Fibroblast of lung (primary cell): ENCODE measurements at places on chromosomes 7 and 10. TPM values are rescaled to one million over a fixed set of nuclear protein-coding genes. Genes with fewer than 3 reads are reported as not detected.

Gene PPP1R3A
- not detected in 2 replicates for total RNA-seq

Gene GPAM
- 17.0 and 19.3 TPM in 2 replicates for total RNA-seq

DNA sequence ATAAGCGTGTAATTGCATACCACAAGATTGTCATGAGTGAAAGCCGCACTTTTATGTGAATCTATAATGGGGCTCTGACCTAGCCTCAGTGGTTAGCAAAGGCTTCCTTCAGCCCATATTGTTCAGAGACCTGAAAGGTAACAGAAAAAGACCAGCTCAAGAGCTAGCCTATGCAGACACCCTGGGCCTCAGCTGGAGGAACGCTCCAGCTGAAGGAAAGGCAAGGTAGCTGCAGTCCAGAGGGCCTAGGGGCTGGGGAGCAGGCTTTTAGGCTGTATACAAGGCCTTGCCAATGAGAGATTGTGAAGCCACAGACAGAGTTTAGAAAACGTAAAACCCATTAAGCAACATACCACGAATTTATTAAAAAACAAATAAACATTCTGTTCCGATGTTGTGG, 246.6 kb upstream of the GHITM start:
- no peak for DNase-seq

DNA sequence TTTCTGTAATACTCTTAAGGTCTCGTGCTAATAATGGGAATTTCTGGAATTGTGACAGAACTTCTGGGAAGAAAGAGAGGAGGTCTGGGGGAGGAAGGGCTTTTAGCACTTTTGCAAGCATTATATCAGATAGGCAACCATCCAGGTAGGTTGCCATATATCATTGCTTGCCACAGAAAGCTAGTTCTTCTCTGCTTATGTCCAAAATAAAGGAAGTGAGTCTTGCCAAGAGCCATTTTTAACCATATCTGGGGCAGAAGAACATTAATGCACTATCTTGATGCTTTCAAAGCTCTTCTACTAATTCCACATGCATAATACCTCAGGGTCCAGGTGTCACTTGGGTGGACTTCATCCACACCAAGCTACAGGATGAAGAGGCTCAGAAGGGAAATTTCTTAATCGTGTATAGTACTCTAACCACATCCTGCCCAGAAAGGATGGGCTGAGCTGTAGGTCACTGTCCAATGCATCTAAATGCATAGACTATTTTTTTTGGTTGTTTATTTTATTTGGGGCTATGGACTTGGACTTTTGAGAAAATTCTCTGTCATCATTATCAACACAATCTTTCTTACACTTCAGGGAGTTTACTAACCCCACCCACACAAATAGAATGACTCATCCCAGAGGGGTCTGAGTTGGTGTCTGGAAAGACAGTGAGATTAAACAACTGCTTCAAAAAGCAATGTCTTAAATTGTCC, 68.9 kb upstream of the ADO start:
- DNase-seq = peak; percentile 79

- peak; percentile 51 for DNase-seq
Observed at GRCh38 chr10:32150532-32151101, 94.4 kb upstream of the KIF5B start.

GRCh38 chr7:8491106-8491505, 57.7 kb downstream of the NXPH1 start:
- DNase-seq = no peak

- DNase-seq = no peak
Observed at GRCh38 chr7:148222721-148223120, 367.8 kb upstream of the C7orf33 start.

DNA sequence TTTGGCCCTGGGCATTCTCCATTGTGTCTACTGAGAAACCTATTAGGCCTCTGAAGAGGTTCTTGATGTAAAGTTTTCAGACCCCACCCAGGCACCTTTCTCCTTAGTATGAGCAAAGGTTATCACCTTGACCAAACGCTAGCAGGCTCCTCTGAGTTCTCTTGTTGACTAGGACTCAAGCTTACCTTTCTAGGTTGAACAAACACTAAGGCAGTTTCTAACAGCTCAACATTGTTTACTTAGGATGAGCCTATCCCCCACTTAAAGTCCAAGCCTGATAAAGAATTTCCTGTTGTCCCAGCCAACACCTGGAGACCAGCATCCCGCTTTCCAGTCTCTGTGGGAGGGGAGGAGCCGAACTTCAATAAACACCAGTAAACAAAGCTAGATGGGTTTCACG, 26.3 kb upstream of the ITGB8 start:
- no peak for DNase-seq

DNA sequence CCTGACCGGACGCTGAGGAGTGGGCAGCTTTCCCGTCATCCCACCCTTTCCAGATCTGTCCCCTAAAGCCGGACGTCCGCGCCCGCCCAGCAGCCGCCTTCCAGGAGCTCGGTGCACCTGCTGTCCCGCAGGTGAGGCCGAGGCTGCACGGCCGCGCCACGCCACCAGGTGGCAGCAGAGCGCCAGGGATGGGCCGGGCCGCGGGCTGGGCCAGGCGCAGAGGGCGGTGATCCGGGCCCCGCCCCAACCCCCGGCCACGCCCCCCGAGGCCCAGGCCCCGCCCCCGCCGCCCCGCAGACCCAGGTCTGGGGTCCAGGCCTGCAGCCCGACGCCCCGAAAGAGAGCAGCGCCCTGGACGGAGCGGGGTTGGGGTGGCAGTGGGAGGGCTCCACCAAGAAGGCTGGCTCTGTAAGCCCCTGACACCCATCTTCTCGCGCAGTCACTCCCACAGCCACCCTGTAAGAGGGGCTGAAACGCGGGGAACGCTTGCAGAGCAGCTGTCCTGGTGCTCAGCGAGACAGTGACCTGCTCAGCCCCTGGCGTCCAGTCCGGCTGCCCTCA, 32.2 kb downstream of the FOXL3 start:
- peak; percentile 10 for DNase-seq

Gene CCDC172
- total RNA-seq = not detected in 2 replicates

Gene ARPC1B
- 241 and 394 TPM in 2 replicates for total RNA-seq

Gene INHBA
- total RNA-seq = 4.1 and 15.0 TPM in 2 replicates

DNA sequence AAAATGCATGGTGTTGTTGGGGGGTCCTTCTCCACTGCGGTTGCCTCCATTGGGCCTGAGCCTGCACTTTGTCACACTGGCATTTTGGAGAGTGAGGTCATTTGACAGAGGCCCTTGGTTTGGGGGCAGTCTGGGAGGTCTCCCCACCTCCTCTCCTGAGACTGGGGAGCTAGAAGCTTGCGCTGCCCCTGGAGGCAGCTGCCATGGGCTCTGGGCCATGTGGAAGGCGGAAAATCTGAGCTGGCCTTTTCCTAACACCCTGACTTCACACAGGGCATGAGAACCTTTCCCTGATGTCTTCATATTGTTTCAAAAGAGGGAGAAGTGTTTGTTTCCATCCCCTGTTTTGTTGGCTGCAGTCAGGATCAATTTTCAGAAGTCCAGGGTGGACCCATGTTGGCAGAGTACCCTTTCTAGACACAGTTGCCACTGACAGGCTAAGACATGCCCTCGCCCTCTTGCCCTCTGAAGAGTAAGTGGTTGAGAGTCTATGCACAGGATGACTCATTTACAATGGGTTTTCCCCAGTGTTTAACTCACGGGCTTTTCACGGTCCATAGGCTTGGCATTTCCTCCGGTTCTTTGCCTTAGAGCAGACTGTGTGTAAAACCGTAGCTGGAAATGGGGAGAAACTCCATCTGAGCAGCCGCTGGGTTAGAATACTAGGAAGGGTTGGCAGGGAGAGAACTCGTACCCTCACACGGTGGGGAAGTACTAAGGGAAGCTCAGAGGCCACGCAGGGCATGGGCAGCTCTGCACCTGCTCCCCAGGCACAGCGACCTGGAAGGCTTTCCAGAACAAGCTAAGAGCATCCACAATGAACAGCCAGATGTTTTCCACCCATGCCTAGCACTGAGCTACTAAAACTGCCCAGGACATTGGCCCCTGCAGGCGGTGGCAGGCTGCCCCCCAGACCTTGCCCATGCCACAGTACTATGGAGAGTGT, 655.0 kb downstream of the SDK1 start:
- peak; percentile 69 for DNase-seq

GRCh38 chr10:132558516-132559413, 21.2 kb downstream of the INPP5A start:
- no peak for DNase-seq

Gene PRSS2
- total RNA-seq = not detected in 2 replicates

DNA sequence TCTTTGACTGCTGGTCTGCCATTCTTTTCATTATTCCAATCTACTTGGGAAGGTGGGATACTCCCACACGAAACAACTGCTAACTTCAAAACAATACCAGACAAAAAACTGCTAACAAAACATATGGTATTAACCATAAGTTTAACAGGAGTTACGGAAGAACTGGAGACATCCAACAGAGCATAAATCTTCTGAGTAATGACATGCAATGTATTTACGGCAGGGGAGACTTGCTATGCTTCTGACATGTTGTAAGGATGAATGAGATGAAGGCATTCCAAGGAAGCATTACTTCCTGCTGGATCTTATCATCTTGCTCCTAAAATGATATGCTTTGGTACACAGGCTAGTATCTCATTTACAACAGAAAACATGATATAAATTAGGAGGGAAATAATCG, 85.8 kb downstream of the ZNF92 start:
- peak; percentile 19 for DNase-seq

Gene PON3
- under 0.01 TPM in 2 replicates for total RNA-seq

Gene KAZALD1
- total RNA-seq = 14.4 and 19.8 TPM in 2 replicates

DNA sequence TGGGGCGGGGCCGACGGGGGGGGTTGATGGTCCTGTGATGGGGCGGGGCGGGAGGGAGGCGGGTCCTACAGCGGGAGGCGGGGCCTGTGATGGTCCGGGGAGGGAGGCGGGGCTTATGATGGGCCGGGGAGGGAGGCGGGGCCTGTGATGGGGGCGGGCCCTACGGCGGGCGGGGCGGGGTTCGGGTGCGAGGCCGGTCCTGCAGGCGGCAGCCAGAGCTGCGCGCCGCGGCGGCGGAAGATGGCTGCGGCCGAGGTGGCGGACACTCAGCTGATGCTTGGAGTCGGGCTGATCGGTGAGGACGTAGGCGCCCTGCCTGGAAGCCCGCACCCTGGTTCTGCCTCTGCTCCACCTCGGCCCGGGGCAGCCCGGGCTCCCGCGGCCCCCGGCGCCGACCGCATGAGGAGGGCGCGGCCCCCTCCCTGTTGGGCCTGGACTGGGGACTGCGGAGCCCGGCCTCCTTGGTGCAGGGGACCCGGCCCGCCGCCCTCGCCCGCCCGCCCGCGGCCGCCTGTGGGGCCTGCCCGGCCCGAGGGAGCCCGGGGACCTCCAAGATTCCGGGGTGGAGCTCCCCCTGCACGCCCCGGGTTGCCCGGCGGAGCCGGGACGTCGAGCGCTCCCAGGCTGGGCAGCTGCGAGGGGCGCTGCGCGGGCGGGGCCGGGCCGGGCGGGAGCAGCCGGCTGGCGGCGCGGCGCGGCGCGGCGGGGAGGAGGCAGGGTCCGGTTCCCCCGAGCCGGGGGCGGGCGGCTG, at the start of gene DENND10:
Gene DENND10, plus strand, starts transcription at position 211 of the 751 bp plus-strand sequence. Its CDS starts 30 bp downstream, at position 241.
- DNase-seq = peak; percentile 70

DNA sequence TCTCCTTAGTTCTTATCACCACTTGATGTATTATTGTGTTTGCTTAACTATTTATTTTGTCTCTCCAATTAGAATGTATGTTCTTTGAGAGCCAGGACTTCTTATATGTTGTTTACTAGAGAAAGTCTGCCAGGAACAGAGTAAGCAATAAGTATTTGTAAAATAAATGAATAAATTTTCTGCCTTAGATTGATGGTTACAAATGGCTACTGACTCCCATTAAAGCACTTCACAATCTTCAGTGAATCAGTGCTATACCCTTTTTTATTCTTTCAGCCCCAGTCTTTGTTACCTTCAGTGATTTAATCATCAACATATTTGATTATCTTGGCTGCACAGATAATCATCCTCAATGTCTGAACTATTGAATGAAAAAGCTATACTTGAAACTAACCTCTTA, 197.1 kb upstream of the TMEM196 start:
- DNase-seq = no peak

DNA sequence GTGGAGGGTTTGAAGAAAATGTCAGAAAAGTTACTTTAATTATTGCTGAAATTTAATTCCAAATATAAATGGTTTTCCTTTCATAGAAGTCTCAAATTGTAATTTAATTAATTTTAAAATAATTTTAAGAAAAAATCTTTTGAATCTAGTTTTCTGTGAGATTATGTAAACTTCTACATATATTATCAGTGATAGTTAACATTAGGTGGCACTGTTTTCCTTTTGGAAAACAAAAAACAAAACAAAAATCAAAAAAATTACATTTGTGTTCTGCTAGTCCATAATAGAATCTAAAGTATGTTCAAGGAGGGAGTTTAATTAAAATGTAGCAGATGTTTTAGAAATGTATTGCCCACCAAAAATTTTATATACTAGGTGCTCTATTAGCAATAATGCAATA, 1456.7 kb downstream of the REEP3 start:
- DNase-seq = peak; percentile 1

- no peak for DNase-seq
Observed at GRCh38 chr7:86152926-86153325, 490.8 kb upstream of the GRM3 start.

DNA sequence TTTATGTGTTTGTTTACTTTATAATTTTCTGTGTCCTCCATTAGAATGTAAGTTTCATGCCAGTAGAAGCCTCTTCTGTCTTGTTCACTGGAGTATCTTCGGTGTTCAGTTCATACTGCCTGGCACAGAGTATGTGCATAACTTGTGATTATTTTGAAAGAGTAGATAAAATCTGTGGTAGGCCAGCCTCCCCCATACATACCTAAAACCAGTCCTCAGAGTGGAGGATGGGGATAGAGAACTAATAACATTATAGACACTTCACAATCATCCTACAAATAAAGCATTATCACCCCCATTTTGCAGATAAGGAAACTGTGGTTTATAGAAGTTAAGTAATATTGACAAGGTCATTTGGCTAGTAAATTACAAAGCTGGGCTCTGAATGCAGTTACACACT, 28.0 kb downstream of the VIM start:
- DNase-seq = no peak

- no peak for DNase-seq
Observed at GRCh38 chr7:128003167-128003566, 28.1 kb downstream of the LRRC4 start.

Gene CTTNBP2
- total RNA-seq = 4.4 and 8.3 TPM in 2 replicates

Gene TET1
- 3.3 and 3.6 TPM in 2 replicates for total RNA-seq

DNA sequence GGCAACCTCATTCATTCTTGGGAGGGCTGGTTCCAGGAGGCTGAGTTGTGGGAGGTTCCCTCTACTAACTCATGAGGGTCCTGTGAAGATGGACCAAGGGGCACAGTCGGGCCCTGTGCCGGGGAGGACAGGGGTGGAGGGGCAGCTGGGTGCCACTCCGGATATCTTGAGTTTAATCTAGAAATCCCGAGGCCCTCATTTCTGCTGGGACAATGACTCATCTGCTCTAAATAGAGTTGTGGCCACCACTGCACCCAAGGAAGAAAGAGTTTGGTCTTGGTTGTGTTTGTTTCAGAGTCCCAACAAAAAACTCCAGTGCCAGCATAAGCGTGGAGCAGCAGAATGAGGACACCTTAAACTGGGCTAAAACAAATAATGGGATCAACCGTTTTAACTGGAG, 82.4 kb downstream of the EBF3 start:
- no peak for DNase-seq

GRCh38 chr7:100021297-100021696, 5.9 kb downstream of the ZKSCAN1 start:
- peak; percentile 33 for DNase-seq

GRCh38 chr7:47817917-47818316, 130.3 kb downstream of the PKD1L1 start:
- no peak for DNase-seq

GRCh38 chr10:11871466-11871865, 48.3 kb downstream of the PROSER2 start:
- DNase-seq = no peak
